ENCODE measurements at places on chromosomes 5 and 9.
A peak's percentile ranks its signal among the peaks of the same experiment; 100 is the strongest.

DNA sequence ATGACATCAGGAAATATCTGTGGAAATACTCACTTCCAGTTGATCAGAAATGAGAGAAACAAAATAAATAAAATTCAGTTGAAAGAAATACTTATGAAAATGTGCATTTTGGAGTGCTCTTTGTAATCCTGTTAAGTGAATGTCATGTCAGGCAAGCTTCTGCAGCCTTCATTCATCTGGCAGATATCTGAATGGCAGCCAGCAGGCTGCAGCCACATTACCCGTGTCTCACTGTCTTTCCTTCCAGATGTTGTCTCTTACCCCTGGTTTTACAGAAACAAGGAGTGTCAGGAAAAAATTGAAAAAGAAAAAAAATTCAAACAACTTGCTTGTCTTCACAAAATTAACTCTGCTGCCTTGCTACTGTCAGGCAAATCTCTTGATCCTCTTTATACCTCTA lies 445.0 kb upstream of the RIOK2 start:
- no peak for DNase-seq

DNA sequence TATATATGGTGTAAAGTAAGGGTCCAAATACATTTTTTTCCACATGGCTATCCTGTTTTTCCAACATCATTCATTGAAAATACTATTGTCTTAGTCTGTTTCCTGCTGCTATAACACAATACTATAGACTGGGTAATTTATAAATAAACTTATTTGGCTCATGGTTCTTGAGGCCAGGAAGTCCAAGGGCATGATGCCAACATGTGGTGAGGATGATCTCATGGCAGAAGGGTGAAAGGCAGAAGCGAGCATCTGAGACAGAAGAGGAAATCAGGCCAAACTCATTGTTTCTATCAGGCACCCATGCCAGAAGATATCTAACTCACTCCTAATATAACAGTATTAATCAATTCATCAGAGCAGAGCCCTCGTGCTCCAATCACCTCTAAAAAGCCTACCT lies 42.6 kb downstream of the ANKRD55 start:
- DNase-seq, result no peak

- no peak for DNase-seq
These were observed 375.2 kb upstream of the TLE4 start for GRCh38 chr9:79196606-79197005.

GRCh38 chr5:10645146-10645545 lies 81.3 kb downstream of the ANKRD33B start:
- DNase-seq, result no peak

- no peak for DNase-seq
These were observed 350.5 kb upstream of the DAB2 start for GRCh38 chr5:39775086-39775796.

- DNase-seq, result no peak
These were observed 2.0 kb upstream of the GCNT4 start for GRCh38 chr5:75054134-75054930.

GRCh38 chr9:133506653-133507038 lies 18.1 kb downstream of the MYMK start:
- no peak for DNase-seq

- no peak for DNase-seq
These were observed 30.8 kb downstream of the RASGRF2 start for GRCh38 chr5:80990971-80991370.

GRCh38 chr5:179553875-179554274 lies 3.5 kb downstream of the RUFY1 start:
- no peak for DNase-seq

DNA sequence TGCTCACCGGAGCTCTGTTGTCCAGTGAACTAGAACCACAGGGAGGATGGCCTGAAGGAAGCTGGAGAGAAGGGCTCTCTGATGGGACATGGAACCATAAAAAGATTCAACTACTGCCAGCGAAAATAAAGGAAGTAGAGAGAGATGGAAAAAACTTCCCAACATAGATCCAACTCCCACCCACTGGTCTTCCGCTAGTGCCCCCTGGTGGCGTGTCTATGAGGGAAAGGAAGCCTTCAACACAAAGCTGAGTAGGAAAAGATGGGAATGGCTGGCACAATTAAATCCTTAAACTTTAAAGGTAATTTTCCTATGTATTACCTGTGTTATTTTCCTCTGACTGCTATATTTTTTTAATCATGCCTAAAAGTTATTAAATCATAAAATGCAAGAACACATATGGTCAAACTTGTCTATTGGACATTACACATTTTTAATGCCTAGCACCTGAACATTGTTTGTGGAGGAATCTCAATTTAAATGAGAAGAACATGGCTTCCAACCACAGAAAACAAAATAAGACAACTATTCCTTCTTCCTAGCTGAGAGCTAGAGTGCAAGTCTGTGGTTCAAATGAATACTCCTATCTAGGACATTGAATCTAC lies 51.5 kb downstream of the CEP120 start:
- DNase-seq, result no peak

DNA sequence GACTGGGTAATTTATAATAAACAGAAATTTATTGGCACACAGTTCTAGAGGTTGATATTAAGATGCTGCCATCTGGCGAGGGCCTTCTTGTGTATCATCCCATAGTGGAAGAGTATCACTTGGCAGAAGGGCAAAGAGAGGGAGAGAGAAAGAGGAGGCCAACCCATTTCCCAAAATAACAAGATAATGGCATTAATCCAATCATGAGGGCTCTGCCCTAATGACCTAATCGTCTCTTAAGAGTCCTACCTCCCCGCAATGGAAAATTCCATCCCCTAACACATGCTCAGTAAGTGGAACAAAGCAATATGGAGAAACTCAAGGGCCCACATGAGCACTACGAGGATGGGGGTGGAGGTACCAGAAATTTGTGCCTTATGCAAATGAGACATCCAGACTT lies 17.6 kb upstream of the VDAC1 start:
- DNase-seq, result no peak

DNA sequence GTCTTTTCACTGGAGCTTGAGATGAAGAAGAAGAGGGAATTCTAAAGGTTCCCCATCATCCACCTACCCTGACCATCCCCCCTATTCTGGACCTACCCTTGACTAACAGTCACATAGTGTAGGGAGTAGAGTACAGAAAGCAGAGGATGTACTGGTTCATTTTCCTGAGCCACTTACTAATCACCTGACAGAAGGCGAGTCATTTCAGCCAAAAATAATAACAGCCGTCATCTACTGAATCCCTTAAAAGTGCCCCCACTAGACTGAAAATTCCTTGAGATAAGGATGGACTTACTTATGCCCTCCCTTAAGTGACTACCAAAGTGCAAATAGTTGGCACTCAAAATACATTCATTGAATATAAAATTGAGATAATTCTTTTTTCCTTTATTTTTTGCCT lies 112.2 kb downstream of the FOXD1 start:
- no peak for DNase-seq

- DNase-seq, result no peak
These were observed 29.9 kb upstream of the HMHB1 start for GRCh38 chr5:143781993-143782520.

- DNase-seq, result no peak
These were observed 156.8 kb upstream of the TBC1D2 start for GRCh38 chr9:98412101-98412842.

DNA sequence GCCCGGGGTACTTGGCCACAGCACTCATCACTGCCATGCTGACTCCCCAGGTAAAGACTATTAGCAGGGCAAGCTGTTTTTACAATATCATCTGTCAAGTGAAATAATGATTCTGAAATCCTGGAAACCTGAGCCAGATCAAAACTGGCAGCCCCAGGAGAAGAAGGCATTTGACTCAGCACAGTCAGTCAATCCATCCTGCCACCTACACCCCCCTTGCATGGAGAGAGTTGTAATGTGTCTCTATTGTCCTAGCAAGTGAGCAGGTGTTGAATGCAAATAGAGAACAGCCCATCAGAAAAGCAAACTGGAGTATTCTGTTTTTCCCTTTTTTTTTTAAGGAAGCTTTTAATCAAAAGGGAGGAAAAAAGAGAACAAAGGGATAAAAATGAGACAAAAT lies 291.2 kb downstream of the BRINP1 start:
- no peak for DNase-seq

- DNase-seq, result no peak
These were observed 31.3 kb downstream of the TSPAN17 start for GRCh38 chr5:176678584-176678983.

- no peak for DNase-seq
These were observed 47.7 kb downstream of the EHMT1 start for GRCh38 chr9:137666513-137666822.

DNA sequence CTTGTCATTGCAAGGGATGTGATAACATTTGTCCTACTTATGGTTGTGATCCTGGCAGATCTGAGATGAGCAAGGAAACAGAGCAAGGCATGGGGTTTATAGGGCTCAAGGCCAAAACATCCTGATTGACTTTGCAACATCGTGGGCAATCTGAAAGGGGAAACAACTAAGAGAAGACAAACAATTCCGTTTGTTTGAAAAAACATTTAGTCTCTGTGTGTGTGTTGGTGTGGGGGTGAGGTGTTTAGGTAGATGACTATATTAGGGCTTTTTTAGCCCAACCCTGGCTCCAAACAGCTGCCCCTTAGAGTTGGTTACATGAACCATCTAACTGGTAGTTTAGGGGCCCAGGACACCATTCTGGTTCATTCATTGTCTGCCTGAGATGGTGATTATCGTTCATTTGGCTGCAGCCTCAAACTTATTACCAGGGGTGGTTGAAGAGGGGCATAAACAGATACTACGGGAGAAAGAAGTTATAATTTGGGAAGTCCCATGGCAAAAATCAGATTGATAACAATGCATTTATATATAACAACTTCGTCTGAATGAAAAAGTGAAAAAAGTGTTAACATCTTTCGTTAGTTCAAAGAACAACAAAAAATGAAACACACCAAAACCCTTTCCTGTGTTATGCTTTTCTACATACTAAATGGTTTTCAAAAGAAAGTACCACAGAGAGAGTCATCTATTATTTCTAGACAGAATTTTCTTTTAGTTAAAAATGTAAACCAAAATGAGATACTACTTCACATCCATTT lies 5.7 kb downstream of the FYB1 start:
- DNase-seq, result no peak

DNA sequence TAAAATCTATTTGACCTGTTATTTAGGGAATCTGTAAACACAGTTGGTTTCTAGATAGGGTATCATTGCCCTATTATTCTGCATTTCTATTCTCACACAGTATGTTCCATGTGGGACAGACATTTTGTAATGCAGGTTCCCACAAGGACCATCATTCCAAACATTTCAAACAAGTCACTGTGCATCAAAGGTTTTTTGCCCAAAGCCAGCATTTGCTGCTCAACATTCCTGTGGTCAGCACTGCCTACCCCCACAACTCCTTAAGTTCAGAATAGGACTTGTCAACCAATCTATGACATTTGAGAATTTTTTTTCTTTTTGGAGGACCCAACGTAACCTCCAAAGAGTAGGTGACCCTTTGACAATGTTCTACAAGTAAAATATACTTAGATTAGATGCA lies 95.7 kb downstream of the LPAR1 start:
- no peak for DNase-seq

- no peak for DNase-seq
These were observed 15.7 kb downstream of the NFX1 start for GRCh38 chr9:33306037-33306436.

- DNase-seq, result no peak
These were observed 1.7 kb downstream of the GOLM1 start for GRCh38 chr9:86097510-86098224.

GRCh38 chr9:120701248-120701647 lies 13.0 kb downstream of the MEGF9 start:
- DNase-seq, result no peak

DNA sequence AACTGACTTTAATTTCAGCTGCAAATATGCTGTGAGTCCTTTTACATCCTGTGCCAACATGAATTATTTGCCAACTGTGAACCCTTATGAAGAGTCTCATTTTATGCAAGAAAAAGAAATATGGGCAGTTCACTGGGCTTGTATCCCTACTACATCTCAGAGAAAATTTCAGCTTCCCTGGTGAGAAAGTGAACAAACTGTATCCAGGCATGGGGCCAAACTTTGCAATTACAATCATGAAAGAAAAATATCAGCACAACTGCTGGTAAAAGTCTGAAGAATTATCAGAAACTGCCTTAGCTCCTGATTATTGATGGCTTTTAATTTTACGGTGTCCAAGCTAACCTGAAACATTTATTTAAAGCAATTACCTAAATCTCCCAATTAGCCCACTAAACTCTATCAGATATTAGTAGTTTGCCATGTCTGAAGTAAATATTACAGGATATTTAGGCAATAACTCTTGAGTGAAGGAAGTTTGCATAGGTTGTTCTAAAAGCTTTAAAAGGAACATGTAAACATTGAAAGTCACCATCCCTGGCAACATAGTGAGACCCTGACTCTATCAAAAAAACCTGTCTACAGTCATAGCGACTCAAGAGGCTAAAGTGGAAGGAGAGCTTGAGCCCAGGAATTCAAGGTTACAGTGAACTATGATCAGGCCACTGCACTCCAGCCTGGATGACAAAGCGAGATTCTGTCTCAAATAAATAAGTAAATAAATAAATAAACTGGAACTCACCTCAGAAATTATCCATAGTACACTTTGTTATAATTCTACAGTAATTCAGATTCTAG lies 83.9 kb upstream of the HCN1 start:
- no peak for DNase-seq

- no peak for DNase-seq
These were observed 48.9 kb upstream of the SPIN1 start for GRCh38 chr9:88339317-88339716.

DNA sequence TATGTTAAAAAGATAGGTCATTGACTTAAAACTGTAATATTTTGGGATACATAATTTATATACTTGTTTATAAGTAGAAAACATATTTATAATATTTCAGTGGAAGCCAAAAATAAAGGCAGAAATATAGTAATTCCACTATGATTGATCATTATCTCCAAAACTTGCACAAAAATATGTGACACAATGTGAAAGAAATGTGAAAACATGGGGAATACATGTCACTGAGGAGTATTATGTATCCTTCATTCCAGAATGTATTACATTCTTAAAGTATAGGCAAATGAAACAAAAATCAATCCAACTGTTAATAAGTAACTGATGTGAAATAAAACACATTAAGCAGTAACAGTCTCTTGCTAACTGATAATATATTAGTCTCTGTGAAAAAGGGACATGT lies 236.7 kb downstream of the CDH18 start:
- no peak for DNase-seq

GRCh38 chr5:155418960-155419579 lies 405.5 kb downstream of the KIF4B start:
- no peak for DNase-seq

GRCh38 chr9:137269231-137269772 lies 8.2 kb upstream of the TOR4A start:
- no peak for DNase-seq

GRCh38 chr5:91211997-91212713 lies 171.0 kb downstream of the ARRDC3 start:
- no peak for DNase-seq

- no peak for DNase-seq
These were observed 8.0 kb upstream of the PALM2AKAP2 start for GRCh38 chr9:109771796-109772531.

- DNase-seq, result no peak
These were observed 4.2 kb downstream of the ADAM19 start for GRCh38 chr5:157571357-157571827.

GRCh38 chr5:132190161-132190817 lies 37.4 kb downstream of the P4HA2 start:
- DNase-seq, result peak; percentile 8

Data from NCI-H1105 (cell line).